Right hindlimb (tissue), 1 donor: ENCODE measurements at places on chromosomes 6 and 20.

DNA sequence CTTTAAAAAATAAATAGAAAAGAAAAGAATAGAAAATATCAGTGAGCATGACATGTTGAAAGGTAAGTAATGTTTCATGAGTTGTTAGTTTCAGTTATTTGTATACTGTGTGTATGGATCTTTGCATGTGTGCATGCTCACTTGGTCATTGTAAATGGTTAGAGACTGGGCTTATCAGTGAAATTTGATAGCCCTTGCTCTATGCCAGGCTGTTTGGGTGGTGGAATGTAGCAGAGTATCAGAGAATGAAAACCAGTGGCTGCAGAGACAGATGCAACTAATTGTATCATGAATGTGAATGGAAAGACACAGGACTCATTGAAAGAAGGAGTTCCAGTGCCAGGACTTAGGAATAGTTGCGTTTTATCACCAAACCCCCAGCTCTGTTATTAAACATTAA is 4.2 kb downstream of the GSTA2 start:
- DNase-seq = no peak

GRCh38 chr6:35510916-35511561 is 1.7 kb downstream of the TULP1 start:
- DNase-seq = no peak

GRCh38 chr6:8080362-8081151 is 16.4 kb upstream of the BLOC1S5 start:
- no peak for DNase-seq

- DNase-seq = no peak
Measured at GRCh38 chr6:108638993-108639392, 78.3 kb downstream of the FOXO3 start.

DNA sequence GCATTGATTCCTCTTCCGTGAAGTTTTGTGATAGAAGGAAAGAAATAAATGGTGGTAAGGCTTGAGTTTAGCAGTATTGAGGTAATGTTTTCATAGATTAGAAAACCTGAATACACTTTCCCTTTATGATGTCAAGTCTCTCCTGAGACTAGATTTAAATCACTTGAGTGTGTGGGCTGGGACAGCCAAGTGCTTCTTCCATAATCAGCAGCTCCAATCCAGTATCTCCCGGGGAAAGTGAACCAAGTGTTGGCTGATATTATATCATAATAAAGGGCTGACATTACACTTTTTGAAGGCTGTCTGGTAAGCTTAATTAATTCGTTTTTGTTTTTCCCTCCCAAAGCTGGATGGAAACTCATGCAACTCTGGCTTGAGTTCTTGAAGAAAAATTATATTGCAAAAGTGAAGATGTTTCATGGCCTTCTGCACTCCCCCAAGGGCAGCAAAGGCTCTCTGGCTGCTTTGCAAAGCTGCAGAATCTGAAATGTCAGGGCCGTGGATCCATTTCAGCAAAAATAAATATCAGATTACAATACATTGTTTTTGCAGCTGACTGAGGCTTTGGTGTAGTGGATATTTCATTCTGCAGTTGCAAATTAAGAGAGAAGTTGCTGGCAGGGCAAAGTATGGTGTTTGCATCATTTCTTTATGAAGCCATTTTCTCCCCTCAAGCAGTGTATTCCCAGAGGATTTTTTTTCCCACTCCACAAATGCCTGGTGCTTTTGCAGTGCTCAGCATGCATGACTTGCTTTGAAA is 101.2 kb downstream of the MKKS start:
- DNase-seq = peak; percentile 45

DNA sequence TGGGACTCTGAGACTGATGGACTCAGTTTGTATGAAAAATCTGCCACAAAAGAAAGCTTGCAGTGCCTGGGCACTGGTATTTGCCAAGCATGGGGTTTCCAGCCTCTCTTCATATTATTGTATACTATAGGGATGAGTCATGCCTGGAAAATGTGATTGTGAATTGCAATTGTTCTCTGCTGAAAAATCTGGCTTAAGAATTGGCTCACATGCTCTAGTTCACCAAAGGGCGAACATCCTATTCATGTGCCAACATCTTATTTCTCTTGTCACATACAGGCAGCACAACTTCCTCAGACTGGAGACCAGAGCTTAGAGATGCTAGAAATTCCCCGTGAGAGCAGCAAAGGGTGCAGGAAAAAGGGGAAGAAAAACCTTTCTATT is 103.6 kb upstream of the KCNK16 start:
- DNase-seq = no peak

- DNase-seq = no peak
Measured at GRCh38 chr6:16623029-16623653, 138.1 kb downstream of the ATXN1 start.

DNA sequence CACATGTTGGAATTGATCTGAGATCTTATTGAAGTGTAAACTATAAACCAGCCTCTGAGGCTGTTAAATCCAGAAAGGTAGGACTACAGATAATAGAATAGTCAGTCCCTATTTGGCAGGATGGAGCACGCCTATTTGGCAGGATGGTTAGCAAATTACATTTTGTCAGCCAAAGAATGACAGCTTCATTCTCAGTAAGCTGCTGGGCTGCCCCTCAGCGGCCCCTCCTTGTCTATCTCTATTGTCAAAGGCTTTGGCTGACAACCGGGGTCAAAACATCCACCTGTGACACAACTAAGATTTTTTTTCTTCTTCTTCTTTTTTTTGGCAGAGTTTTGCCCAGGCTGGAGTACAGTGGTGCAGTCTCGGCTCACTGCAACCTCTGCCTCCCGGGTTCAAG is 123.4 kb upstream of the ECI2 start:
- no peak for DNase-seq

- DNase-seq = no peak
Measured at GRCh38 chr6:114714836-114715507, 372.1 kb upstream of the HS3ST5 start.

DNA sequence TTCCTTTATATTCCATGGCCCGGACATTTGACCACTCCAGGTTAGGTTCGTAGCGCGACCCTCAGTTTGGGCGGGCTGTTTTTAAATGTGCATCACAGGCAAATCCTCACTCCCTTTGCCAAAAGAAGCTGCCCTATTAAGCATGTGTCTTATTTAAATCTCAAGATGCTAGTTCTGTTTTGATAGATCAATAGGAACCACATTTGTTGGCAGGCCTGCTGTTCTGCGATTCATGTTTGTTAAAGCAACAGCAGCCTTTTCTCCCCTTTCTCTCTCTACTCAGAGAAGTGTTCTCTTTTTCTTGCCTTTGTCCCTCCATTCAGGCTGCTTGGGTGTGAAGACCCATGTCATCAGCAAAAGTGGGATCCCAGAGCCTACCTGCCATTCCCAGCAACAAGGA is 212.0 kb upstream of the SSTR4 start:
- DNase-seq = no peak

DNA sequence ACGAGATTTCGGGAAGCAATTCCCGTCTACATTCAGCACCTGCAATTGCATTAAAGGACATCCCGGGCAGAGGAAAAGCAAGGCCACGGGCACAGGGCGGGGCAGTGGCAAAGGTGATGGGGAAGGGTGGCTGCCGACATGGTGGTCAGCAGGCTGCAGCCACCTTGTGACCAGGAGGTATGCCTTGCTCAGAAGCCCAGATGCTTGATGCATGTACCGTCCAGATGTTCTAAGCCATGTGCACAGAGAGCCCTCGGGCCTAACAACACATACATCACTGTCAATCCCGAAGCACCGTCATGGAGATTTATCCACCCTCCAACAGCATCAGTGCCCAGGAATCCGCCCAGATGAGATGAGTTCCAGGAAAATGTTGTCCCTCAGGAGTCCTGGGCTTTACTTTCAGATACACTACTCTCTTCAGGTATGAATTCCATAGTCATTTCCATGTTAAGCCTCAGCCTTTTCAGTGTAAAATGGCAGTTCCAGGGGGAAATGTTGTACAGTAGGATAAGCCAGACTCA is 77.8 kb upstream of the FRMD1 start:
- no peak for DNase-seq

- DNase-seq = no peak
Measured at GRCh38 chr6:43879722-43880121, 109.7 kb downstream of the VEGFA start.

GRCh38 chr6:111846066-111846465 is 27.2 kb downstream of the FYN start:
- no peak for DNase-seq

DNA sequence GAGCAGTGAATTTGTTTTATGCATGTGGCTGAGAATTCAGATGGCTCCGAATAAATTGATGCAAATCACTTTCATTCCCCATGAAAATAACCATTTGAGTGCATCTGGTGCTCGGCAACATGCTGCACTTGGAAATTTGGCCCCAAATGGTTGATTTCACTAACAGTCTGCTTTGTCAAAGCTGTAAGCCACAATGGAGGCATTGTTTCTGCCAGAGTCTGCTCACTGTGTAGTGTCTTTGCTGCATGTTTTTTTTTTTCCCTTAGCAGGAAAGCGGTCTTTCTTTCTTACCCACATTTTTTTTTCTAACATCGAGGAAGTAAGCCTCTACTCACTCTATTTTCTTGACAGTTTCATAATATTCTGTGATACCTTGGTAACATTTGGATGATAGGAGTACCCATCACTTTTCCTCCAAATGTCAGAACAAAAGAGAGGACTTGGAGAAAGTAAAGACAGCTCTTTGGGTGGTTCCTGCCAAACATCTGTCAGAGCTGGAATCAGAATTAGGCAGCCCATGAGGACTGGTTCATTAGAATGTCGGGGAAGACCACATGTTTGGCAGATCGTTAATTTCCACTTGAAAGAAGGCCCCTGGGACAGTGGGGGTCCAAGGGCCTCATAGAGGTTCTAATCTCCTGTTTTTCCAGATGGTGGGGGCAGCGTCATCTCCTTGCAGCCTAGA is 149.5 kb downstream of the DOK5 start:
- DNase-seq = peak; percentile 83

GRCh38 chr20:10074513-10074912 is 39.7 kb downstream of the ANKEF1 start:
- no peak for DNase-seq

DNA sequence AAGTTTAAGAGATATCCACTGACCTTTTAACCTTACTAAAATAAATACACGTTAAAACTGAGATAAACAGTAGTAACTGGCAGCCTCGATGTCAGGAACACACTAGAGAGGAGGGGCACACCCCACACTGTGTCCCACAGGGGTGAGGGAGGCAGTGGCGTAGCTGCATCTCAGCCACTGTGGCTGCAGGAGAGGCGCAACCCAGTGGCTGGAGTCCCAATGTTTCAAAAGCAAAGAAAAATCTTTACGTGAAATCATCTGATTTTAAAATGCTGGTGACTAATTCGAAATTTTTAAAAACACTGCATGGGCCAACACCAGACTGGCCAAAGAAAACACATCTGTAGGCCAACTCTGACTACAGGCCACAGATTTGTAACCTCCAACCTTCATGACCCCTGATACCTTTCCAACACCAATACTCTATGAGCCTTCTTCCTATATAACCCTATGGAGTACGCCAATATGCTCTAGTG is 54.7 kb downstream of the TRAM2 start:
- DNase-seq = no peak
